ENCODE measurements at places on chromosomes 5 and 9.

DNA sequence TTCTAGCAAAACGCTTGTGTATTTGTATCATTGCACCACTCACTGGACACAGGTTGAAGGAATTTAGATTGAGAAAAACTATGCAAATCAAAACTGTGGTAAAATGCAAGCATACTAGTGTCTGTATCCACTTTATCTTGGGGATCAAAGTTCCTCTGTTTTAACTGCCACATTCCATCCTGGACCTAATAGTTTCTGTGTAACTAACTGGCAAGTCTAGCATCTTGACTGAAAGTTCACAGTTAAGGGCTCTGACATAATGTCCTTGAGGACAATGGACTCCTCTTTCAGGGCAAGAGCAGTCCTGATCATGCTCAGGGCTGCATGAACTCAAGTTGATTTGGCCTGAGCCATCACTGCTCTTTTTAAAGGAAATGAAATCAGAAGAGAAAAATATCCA is 30.7 kb downstream of the NFIB start:
- no peak for DNase-seq

GRCh38 chr5:131640043-131640856 is 5.2 kb upstream of the RAPGEF6 start:
- no peak for DNase-seq

DNA sequence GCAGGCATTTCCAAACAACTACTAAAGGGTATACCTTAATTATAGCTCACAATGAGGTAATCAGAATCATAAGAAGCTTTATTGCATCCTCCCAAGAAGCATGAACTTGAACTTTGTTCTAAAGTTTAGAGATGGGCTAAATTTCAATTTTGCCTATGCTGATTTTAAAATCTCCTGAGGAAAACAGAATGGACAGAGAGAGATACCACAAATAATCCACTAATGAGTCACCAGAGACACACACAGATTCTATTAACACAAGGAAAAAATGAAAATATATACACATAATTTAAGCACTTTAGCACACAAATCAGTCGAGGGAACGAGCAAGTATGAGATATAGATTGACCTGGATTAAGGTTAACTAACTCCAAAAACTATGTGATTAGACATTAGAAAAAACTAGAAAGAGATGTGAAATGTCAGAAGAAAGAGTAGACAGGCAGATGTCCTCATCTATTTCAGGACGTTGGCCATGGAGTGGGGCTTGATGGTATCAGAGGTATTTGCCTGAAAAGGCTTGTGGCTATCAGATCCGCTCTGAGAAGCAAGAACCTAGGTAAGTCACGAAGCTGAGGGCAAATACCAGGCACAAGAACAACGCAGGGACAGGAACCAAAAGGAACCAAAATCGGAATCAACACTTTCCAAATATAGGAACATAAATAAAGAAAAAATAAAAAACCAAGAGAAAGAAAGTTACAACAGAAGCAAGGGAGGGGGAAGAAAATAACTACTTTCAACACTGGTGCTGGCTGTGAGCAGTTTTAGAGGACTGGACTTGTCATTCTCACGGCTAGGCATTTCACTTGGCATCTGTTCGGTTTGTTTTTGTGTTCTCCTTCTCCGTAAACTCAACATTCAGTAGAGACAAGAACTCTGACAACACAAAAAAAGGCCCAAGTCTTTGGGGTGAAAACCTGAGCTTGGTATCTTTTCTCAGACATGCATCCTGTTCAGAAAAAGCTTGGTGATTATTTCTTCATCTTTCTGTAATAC is 294.6 kb upstream of the PUM3 start:
- no peak for DNase-seq

- no peak for DNase-seq
These were observed 64.2 kb downstream of the SLC44A1 start for GRCh38 chr9:105308461-105309341.

DNA sequence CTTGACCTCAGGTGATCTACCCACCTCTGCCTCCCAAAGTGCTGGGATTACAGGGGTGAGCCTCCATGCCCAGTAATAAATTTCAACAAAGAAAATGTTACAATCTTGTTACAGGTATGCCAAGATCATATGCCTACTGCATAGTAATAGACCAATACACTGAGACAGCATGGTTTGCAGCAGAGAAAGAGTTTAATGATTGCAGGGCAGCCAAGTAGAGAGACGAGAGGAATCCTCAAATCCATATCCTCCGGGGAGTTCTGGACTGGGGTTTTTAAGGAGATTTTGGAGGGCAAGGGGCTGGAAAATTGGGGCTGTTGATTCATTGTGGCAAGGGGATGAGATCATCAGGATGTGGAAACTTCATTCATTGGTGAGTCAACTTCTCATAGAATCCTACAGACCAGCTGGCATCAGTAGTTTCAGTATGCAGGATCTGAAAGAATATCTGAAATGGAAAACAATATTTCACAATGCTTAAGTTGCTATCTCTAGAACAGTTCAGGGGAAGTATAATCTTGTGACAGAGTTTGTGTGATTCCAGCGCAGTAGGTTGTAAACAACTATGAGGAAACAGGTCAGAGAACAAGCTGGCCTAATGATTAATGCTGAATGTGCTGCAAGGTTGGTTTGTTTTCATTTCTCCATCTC is 14.8 kb upstream of the TUT7 start:
- DNase-seq: no peak

- DNase-seq: no peak
These were observed 3.9 kb downstream of the TBC1D2 start for GRCh38 chr9:98251551-98251950.

- peak; percentile 47 for DNase-seq
These were observed 363.9 kb downstream of the AGTPBP1 start for GRCh38 chr9:85377731-85378289.

- no peak for DNase-seq
These were observed 312.8 kb downstream of the TLE4 start for GRCh38 chr9:79884546-79884945.

- no peak for DNase-seq
These were observed 23.9 kb downstream of the FGF10 start for GRCh38 chr5:44365345-44365744.

Data from right hindlimb (tissue), 1 donor.